Stimulated activated CD8-positive, alpha-beta memory T cell treated with anti-CD3 and anti-CD28 coated beads, Interleukin-7, amount 100 ng/mL, for 1 hour (primary cell): ENCODE measurements at places on chromosomes 5 and 9.

GRCh38 chr9:89204801-89205200, 26.2 kb upstream of the SHC3 start:
- DNase-seq = no peak

- no peak for DNase-seq
Observed at GRCh38 chr5:1182633-1183423, 18.6 kb upstream of the SLC6A19 start.

DNA sequence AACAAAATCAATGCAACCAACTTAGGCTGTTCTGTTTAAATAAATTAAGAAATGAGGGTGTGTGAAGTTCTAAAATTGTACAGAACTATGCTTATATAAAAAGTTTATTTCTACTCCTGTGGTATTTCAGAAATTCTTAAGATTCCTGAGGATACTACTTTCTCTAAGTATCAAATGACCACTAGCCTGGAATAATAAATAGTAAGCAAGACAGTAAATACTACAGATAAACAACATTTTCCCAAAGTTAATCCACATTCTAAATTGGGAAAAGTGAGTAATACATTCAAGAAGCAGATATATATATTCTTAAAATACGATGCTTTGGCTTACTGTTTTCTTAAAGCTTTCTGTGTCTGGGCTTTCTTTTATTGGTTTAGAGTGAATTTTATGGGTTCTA, 29.5 kb downstream of the CCNH start:
- no peak for DNase-seq

- no peak for DNase-seq
Observed at GRCh38 chr5:67672636-67673035, 476.0 kb upstream of the CD180 start.

DNA sequence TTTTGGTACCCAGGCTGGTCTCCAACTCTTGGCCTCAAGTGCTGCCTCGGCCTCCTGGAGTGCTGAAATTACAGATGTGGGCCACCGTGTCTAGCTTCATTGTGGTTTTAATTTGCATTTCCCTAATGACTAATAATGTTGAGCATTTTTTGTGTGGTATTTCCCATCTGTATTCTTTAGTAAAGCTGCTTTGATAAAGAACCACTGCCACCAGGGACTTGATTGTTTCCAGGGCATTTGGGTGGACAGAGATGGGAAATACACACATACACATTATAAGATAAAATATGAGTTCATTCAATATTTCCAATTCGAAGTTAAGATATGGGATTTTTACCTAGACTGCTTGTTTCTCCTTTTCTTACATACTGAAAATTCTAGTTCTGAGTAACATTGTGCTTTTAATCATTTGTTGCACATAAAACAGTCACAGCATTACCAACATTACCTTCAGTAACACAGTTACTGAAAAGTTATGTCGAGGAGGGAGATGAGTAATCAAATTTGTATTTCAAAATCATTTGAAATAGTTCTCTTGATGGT, 28.9 kb downstream of the HABP4 start:
- no peak for DNase-seq
